Activated CD4-positive, alpha-beta T cell treated with anti-CD3 and anti-CD28 coated beads, Interleukin-2, amount 50 U/mL, for 1 hour (primary cell): ENCODE measurements at places on chromosomes 11 and 22.

- no peak for DNase-seq
Measured at GRCh38 chr22:35609261-35609660, 7.9 kb downstream of the MB start.

DNA sequence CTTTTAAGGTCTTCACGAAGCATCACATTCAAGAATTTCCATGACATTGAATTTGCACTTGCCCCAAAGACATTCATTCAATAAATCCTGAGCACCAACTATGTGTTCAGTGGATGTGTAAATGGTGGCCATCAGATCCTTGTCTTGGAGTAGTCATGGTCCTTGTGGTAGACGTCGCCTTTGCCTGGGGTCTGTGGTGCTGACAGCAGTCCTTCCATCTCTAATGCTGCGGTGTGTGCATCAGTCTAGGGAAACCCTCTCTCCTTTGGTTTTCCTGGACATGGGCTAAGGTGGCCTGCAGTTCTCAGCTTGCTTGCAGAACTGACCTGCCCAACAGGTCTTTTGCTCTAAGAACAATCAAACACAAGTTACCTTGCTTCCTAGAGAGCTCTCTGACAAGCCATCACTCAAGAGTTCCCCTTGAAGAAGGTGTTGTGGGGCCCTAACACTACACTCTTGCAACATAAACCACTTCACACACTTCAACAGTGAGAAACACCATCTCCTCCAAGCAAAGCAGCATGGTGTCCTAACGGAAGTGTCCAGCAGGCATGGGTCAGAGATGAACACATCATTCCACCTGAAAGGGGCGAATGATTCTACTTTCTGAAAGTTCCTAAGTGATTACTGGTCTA lies 72.1 kb downstream of the BUD13 start:
- DNase-seq: no peak

GRCh38 chr22:19913337-19913936 lies 28.1 kb upstream of the COMT start:
- no peak for DNase-seq

DNA sequence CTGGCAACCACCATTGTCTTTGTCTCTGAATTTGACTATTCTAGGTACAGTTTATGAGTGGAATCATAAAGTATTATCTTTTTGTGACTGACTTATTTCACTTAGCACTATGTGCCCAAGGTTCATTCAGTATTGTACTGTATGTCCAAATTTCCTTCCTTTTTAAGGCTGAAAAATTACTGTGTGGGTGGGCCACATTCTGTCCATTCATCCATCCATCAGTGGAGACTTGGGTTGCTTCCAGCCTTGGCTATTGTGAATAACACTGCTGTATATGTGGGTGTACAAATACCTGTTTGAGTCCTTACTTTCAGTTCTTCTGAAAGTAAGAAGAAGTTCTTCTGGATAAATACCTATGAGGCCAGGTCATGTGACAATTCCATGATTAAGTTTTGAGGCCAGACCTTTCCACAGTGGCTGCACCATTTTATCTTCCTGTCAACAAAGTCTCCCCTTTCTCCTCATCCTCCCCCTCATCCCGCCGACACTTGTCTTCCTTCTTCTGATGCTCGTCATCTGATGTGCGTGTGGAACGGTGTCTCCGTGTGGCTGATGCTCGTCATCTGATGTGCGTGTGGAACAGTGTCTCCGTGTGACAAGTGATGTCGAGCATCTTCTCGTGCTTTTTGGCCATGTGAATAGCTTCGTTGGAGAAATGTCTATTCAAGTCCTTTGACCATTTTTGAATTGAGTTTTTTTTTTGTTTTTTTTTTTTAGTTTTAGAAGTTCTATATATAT lies 49.5 kb downstream of the SBF1 start:
- no peak for DNase-seq

GRCh38 chr11:122192634-122193255 lies 76.7 kb upstream of the BLID start:
- DNase-seq: no peak

DNA sequence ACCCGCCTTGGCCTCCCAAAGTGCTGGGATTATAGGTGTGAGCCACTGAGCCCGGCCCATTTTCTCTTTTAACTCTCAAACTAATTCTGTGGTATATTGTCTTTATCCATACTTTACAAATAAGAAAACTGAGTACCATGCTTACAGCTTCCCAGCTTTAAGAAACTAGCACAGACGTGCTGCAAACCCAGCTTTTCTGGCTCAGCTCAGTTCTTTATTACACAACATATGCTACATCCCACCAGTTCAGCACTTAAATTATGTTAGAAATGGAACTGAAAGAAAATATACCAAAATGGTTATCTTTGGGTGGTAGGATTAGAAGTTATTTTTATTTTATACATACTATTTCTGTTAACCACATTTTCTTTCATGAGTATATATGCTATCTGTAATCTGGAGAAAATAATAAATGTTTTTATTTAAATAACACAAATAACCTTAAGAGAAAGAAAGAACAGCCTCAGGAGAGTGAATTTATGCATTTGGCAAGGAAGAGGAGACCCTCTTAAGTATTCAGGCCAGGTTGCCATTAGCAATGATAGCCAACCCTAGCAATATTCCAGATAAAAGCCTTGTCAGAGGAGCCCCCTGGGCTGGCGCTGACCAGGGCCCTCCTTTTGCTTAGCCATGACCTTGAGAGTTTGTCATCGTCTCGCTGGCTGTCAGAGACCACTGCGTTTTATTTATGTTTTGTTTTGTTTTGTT lies 33.8 kb downstream of the SLN start:
- no peak for DNase-seq

DNA sequence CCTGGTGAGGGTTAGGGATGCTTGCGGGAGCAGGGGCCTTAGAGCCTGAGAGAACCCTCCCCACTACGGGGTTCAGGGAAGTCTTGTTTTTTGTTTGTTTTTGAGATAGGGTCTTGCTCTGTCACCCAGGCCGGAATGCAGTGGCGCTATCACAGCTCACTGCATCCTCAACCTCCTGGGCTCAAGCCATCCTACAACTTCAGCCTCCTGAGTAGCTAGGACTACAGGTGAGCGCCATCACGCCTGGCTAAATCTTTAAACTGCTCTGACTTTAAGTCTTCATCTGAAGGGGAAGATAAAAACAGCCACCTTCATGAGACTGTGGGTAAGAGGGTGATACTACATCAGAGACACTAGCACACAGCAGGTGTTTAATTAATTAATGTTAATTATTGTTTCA lies 28.5 kb downstream of the SERPIND1 start:
- no peak for DNase-seq

DNA sequence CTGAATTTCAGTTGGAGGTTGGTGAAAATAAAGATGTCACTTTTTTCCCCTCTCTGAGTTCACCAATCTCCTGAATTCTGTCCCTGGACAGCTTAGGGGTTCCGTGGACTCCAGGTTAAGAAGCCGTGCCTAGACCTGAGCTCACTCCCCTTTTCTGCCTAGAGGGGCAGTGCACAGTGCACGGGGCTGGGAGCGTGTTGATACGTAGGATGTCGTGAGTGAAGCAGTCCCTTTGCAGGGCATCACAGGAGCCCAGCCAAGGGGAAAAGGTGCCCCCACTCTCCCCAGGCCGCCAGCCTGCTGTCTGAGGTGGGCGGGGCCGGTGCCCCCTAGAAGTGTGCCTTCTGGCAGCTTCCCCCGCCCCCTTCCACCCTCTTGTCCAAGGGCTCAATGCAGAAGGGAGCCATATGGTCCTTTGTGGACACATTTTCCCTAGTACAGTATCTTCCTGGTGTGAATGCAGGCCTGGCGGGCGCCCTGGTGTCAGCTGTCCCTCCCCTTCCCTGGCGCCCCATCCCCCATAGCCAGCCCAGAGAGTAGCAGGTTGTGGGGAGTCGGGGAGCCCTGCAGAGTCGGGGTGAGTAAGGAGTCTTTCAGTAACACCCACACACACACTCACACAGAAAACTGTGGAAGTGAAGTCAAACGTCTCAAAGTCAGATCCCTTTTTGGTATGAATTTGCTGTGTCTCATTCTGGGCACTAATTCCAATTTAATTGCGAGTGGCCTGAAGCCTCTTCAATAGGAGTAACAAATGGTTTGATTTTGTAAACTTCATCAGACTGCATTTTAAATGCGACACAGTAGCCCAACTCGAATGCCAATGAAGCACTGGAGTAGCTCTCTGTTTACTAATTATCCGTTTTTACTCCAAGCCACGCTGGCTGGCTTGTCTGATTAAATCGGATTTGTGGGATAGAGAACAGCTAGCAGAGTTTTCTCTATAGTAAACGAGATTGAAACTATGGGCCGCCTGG lies 67.5 kb upstream of the NNMT start:
- DNase-seq: no peak

- no peak for DNase-seq
Measured at GRCh38 chr11:64093233-64094039, 57.7 kb downstream of the FLRT1 start.

- DNase-seq: no peak
Measured at GRCh38 chr11:117220568-117220967, 11.3 kb downstream of the PCSK7 start.

DNA sequence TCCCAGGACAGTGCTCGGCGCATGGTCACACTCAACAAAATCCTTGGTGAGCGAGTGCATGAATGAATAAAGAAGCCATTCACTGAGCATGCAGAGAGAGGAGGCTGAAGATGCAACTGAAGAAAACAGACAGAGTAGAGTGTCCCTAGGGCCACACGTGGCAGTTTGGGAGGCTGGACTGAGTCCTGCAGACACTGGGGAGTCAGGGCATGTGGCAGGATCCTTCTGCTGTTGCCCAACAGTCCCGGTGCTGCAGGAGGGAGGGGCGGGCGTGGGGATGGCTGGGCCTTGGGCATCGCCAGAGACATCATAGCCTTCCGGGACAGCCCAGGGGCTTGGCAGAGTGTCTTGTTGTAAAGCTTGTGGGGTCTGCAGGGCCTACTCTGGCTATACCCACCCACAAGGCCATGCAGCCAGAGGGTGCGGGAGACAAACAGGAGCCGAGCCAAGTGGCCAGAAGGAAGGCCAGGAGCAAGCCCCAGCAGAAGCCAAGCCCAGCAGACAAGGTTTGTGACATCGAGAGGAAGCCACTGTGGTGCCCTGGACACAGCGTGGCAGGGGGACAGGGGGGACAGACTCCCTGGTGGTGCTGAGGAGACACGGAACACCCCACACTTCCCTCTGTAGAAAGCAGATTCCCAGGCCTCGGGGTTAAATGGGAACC lies 26.7 kb upstream of the FBLN1 start:
- DNase-seq: no peak

DNA sequence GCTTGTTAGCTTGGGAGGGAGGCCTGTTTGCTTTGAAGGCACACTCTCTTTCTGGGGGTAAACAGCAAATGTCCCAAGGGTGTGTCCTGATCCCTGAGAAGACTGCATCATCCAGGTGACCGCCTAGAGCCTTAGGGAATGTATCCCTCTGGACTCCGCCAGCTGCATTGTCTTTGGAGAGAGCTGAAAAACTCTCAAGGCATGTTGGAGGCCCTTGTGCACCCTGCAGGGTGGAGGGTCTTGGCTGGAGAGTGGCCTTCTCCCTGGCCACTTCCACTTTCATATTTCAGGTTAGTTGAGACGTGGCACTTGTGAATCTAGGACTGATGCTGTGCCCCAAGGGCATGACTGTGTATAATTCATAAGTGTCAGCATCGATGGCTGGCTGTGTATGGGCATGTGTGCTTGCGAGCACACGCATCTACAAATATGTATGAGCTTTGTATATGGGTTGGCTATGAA lies 70.6 kb downstream of the ZBTB16 start:
- DNase-seq: no peak

DNA sequence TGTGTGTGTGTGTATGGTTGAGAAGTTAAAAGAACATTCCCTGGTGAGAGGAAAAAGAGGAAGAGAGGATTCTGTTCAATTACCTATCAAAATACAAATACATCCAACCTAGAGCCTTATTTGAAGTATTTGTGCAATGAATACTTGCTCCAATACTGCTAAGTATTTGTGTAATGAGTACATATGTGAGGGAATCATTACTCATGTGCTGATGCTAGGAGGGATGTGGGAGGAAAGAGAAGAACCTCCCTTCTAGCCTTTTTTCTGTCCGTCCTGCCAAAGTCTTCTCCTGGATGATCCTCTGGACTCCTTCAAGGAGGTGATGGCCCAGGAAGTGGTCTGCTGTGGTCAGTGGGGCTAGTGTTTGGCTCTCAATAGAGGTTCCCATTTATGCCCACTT lies 36.0 kb upstream of the ACCSL start:
- no peak for DNase-seq

GRCh38 chr11:28542561-28542960 lies 434.4 kb downstream of the METTL15 start:
- no peak for DNase-seq

DNA sequence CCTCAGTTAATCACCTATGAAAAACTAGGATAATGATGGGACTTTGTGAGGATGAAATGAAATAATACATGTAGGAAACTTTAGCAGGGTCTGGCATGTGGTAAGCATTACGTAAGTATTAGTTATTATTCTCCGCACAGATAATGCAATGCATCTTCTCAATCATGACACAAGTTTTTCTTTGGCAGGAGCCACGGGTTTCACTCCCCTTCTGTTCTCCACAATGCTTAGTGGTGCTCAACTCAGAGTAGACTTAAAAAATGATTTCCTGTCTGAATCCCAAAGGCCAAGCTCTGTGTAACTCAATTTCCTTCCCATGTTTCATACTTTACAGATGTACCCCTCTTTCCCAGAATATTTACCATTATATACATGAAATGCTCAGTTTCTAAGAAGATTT lies 82.9 kb downstream of the CCDC34 start:
- no peak for DNase-seq

GRCh38 chr11:43746670-43747069 lies 66.1 kb downstream of the HSD17B12 start:
- DNase-seq: no peak

GRCh38 chr11:64196626-64197025 lies 9.9 kb upstream of the FERMT3 start:
- DNase-seq: no peak

GRCh38 chr11:21930408-21930807 lies 262.5 kb upstream of the ANO5 start:
- DNase-seq: no peak

DNA sequence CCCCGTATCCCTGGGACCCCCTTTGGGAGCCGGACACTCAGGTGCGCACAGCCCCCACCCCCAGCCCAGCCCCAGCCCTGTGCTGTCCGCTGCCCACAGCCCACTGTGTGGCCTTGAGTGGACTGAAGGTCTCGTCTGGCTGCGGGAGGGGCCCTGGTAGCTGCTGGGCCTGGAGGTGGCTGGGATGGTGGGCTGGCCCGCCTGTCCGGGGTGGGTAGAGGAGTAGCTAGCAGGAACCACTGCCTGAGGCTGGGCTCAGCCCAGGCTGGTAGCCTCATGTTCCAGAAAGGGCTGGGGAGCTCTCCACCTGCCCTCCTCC lies 4.6 kb upstream of the MUC6 start:
- DNase-seq: no peak

- no peak for DNase-seq
Measured at GRCh38 chr22:43985532-43985931, 30.3 kb downstream of the SAMM50 start.
